GM12892 (cell line): ENCODE measurements at places on chromosomes 13 and 19.

- no peak for DNase-seq
Measured at GRCh38 chr19:12932392-12933286, 872 bp downstream of the FARSA start.

DNA sequence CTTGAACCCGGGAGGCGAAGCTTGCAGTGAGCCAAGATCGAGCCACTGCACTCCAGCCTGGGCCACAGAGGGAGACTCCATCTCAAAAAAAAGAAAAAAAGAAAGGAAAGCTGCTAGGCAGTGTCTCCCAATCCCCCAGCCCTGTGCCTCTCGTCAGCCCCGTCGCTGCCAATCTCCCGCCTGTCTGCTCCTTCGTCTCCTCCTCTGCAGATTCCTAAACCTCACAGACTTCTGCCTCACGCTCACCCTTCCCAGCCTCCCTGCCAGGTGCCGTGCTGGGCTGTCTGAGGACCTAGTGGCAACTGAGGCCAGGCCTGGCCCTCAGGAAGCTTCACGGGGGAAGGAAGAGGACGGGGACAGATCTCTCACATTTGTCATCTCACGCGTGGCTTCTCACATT, 21.5 kb downstream of the DPF1 start:
- DNase-seq, result no peak

- DNase-seq, result peak; percentile 58
Measured at GRCh38 chr19:13012690-13013608, 17.7 kb downstream of the NFIX start.

GRCh38 chr13:42875475-42876269, 94.3 kb downstream of the FAM216B start:
- DNase-seq, result no peak

DNA sequence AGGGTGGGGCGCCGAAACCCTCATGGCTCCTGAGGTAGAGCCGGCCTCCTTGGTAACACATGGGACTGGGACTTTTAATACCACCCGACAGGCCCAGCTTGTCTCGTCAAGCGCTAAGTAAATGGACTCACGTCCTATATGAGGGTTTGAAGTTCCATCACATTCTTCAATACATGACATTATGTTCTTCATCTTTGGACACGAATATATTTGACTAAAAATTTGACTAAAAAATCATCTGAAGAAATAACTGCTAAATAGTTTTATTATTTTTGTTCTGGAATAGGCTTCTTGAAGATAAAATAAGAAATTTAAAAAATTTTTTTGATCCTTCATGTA, 335 bp upstream of the ZNF607 start:
- no peak for DNase-seq

- DNase-seq, result no peak
Measured at GRCh38 chr19:48053856-48054255, 10.0 kb upstream of the CABP5 start.

- no peak for DNase-seq
Measured at GRCh38 chr13:102774591-102775520, 1.3 kb upstream of the TEX30 start.

DNA sequence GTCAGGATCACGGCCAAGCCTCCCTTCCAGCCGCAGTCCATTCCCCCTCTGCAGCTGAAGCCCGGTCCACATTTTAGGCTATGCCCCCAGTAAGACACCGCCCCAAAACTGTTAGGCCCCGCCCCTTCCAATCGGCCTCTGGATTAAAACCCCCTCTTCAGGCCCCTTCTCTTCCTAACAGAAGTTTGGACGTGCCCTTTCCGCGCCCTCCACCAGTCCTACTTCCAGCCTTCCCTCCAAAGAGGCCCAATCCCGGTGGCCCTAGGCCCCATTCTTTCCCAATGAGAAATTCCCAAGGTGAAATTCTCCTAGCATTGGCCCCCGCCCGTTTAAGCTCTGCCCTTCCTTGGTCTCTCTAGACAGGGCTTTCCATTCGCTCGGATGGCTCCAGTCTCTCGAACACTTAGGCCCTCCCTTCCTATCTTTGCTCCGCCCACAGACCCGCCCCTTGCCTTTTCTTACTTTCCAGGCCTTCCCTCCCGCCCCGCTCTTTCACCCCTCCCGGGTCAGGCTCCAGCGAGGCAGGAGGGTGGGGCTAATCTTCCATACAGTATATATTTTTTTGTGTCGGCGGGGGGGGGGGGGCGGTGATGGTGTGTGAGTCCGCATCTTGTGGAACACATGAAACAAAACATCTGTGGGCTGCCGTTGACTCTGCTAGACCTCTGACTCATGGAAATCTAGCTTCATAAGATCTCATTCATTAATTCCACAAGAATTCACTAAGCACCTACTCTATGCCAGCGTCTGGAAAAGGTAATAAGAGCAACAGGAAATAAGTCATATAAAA, 13.6 kb downstream of the LTBP4 start:
- no peak for DNase-seq

- DNase-seq, result no peak
Measured at GRCh38 chr19:19113040-19113626, 25.1 kb downstream of the TMEM161A start.

DNA sequence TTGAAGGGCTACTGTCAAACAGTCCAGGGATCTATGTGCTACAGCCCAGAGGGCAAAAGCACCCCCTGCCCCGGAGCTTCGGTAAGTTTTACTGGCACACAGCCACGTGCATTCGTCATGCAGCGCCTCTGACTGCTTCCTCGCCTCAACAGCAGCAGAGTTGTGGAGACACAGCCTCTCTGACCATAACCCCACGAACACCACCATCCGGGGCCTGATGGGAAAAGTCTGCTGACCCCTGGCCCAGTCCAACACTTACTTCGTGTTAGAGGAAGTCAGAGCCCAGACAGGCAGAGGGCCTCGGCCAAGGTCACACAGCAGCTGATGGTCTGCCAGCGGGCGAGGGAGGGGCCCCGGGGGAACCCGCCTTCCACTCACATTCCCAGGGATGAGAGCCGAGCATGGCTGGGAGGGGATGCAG, 5.1 kb downstream of the CBARP start:
- no peak for DNase-seq

GRCh38 chr13:27953676-27954405, 15.3 kb downstream of the CDX2 start:
- peak; percentile 86 for DNase-seq

DNA sequence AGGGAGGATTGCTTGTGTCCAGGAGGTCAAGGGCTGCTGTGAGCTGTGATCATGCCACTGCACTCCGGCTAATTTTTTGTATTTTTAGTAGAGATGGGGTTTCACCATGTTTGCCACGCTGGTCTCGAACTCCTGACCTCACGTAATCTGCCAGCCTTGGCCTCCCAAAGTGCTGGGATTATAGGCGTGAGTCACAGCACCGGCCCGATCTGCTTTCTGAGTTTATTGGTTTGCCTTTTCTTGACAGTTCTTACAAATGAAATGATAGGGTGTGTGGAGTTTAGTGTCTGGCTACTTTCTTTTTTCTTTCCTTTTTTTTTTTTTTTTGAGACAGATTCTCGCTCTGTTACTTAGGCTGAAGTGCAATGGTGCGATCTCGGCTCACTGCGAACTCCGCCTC, 848 bp downstream of the C19orf44 start:
- no peak for DNase-seq

- no peak for DNase-seq
Measured at GRCh38 chr13:99199541-99200431, 868 bp upstream of the UBAC2 start.

DNA sequence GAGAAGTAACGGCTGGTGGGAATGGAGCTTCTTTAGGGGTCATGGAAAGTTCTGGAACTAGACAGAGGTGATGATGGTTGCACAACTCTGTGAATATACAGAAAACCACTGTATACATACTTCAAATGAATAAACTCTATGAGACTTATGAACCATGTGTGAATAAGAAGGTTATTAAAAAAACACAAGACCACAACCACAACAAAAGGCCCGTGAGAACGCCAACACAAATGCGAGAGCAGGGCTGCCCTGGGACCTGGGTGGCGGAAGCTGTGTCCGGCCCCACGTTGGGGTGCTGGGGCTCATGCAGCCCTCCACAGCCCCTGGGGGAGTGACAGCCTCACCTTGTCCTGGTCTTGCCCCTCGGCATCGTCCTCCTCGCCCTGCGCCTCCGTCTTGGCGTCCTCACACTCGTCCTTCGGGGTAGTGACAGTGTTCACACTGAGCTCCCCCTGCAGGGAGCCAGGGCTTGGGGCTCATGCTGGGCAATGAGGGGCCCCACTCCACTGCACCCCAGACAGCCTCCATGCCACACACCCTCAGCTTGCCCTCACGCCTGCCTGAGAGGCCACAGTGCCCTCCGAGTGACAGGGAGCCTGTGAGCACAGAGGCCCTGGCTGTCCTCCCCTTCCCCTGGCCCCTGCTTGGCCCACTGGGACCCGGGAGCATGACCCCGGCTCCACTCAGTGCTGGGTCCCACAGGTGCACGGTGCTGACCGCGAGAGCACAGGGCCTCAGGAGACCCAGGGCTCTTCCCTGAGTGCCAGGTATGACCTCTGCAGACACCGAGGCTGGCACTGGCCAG, 16.0 kb downstream of the IZUMO4 start:
- no peak for DNase-seq

DNA sequence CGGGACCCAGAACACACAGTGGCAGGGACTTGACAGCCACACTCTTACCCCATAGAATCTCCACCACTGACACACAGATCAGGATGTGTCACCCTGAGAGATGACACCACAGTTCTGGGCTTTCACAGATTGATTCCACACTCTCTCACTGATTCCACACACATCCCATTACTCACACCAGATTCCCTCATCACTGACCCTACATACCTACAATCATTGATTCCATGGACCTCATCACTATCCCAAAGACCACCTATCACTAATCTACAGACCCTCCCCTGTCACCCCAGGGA, 57.6 kb upstream of the ZNF527 start:
- no peak for DNase-seq

- DNase-seq, result no peak
Measured at GRCh38 chr13:28423010-28423409, 71.9 kb downstream of the FLT1 start.

DNA sequence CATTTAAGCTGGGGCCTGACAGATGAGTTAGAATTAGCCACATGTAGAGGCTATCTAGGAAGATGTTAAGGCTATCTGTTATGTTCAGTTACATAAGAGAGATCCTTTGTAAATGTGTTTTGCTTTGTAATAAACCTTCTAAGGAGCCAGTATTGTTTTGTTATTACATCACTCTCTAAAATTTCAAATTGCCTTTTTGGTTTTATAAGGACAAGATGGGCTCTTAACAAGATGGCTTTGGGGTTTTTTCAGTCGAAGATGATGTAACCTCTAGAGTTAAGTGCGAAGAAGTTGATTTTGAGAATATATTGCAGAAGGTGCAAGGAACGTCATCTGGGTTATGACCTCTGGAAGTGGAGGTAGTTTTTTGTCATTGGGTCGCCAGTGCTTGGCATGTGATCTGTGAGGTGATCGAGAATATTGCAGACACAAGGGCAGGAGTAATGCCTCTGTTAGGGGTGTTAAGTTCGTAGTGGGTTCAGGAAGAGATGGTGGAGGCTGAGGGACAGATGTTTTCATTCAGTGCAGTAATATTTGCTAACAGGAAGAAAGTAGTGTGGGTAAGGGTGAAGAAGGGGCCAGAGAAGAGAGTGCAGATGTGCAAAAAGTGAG, 12.7 kb downstream of the LSM14A start:
- DNase-seq, result no peak

- DNase-seq, result no peak
Measured at GRCh38 chr13:63156816-63157215, 1741.2 kb upstream of the PCDH20 start.

- DNase-seq, result no peak
Measured at GRCh38 chr19:29965492-29965891, 23.5 kb downstream of the URI1 start.

DNA sequence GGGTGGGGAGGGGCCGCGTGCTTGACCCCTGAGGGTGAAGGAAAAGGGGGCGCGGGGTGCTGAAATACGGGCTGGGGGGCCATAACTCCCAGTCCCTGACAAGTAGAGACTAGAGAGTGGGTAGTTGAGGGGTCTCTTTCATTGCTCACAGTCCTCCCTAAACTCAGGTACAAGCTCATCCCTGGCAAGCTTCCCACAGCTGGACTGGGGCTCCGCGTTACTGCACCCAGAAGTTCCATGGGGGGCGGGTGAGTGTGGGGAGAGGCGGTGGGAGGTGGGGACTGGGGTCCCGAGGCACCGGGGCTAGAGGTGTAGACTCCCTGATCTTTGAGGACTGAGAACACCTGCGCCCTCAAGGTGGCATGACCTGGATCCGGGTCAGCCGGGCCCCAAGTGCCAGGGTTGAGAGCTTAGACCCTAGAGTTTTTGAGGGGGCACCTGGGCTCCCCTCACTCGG, 1.3 kb downstream of the ETV2 start:
- DNase-seq, result no peak

GRCh38 chr19:32313569-32314265, 31.7 kb upstream of the ZNF507 start:
- no peak for DNase-seq

DNA sequence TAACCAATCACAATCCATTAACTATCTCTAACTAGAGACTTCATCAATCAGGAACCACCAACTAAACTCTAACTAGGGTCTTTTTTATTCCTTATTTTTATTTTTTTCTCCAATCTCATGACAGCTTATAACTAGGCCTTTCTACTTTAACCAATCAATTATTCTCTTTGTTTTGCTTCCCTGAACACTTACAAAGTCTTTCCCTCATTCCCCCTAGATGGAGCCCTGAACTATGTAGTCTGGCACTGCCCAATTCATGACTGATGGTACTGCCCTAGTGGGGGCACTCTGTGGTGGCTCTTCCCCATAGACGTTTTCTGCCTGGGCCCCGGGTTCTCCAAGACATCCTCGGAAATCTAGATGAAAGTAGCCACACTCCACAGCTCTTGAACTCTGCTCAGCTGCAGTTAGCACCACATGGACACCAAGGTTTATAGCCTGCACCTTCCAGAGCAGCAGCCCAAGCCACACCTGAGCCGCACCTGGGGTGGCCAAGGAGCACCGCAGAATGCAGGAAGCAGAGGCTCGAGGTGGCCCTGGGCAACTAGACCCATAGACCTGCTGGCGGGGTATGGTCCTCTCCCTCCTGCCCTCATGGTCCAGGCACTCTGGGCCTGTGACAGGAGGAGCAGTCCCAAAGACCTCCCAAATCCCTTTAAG, 6.6 kb downstream of the ATP7B start:
- DNase-seq, result no peak

DNA sequence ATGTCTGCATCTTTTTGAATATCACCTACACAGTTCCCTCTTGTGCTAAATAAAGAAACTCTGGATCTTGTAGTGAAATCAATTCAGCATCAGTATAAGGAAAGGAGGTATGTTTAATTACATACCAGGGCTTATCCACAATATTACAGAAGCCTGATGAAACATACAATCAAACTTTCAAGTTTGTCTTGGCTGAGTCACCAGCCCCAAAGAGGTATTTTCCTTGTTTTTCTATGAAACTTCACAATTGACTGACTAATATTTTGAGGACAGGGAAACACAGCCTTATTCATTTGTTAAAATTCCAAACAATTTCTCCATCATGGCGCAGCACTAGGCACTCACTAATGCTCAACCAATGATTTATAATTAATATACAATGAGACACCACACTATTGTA, 952.4 kb downstream of the PCDH17 start:
- DNase-seq, result no peak

GRCh38 chr19:48533770-48534169, 18.2 kb upstream of the SULT2B1 start:
- no peak for DNase-seq

GRCh38 chr13:37403776-37404527, 194.6 kb downstream of the POSTN start:
- DNase-seq, result no peak
